ENCODE measurements at places on chromosomes 1 and 21. TPM values are rescaled to one million over a fixed set of nuclear protein-coding genes. Genes with fewer than 3 reads are reported as not detected.

CRYBG2 gene
- 1.8 TPM for total RNA-seq

OR2AK2 gene
- total RNA-seq, result 0.39 TPM

CYYR1 gene
- not detected for total RNA-seq

- H3K27me3 ChIP-seq, result peaks cover 13% of the 10 kb centered on the region
- DNase-seq, result peak; percentile 77
- no peak within 1 kb of the TSS for H3K27ac ChIP-seq
- no peaks in the 10 kb centered on the region for H3K36me3 ChIP-seq
- H3K4me3 ChIP-seq, result peak within 1 kb of the TSS; percentile 33
These were observed at the start of gene PADI2 for GRCh38 chr1:17119076-17119772. PADI2 (minus strand) TSS chr1:17119451; CDS start chr1:17119371, 80 bp downstream.

- no peaks in the 10 kb centered on the region for H3K36me3 ChIP-seq
- no peaks in the 10 kb centered on the region for H3K27me3 ChIP-seq
- no peaks in the 10 kb centered on the region for H3K4me1 ChIP-seq
- H3K27ac ChIP-seq, result no peak overlapping the region
- H3K4me3 ChIP-seq, result no peak overlapping the region
These were observed 639.7 kb upstream of the USP24 start for GRCh38 chr1:55854911-55855310.

DNA sequence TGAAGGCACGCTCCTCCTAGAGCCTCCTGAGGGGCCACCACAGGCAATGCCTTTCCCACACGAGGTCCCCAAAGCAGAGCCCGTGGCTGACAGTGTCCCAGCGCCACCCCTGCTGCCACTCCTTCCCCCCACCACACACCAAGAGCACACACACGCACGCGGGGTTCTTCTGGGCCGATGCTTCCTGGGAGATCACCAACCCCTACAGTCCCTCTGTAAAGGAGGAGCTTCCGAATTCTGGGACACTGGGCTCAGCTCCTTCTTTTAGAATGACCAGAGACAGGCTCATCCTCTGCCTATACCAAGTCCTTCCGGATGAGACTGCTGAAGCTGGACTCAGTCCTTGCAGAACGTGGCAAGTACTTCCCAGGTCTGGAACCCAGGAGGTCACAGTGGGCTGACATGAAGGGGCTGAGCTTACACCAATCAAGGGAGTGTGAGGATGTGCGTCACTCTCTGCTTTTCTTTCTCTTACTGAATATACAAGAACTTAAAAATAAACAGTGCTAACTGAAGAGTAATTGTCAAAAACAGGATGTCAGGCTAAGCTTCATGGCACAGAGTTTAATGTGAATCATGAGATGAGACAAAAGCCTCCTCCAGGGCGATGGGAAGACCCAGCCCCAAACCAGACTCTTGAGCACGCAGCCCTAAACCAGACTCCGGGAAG is 12.7 kb downstream of the SSU72 start:
- no peak overlapping the region for H3K27ac ChIP-seq
- H3K27me3 ChIP-seq, result no peaks in the 10 kb centered on the region
- H3K4me1 ChIP-seq, result peaks cover under 1% of the 10 kb centered on the region
- no peaks in the 10 kb centered on the region for H3K36me3 ChIP-seq
- DNase-seq, result no peak
- no peak overlapping the region for H3K4me3 ChIP-seq

- peaks cover 33% of the 10 kb centered on the region for H3K4me1 ChIP-seq
- H3K36me3 ChIP-seq, result no peaks in the 10 kb centered on the region
- no peaks in the 10 kb centered on the region for H3K27me3 ChIP-seq
These were observed 10.3 kb downstream of the RNU1-2 start for GRCh38 chr1:16905868-16906702.

DNA sequence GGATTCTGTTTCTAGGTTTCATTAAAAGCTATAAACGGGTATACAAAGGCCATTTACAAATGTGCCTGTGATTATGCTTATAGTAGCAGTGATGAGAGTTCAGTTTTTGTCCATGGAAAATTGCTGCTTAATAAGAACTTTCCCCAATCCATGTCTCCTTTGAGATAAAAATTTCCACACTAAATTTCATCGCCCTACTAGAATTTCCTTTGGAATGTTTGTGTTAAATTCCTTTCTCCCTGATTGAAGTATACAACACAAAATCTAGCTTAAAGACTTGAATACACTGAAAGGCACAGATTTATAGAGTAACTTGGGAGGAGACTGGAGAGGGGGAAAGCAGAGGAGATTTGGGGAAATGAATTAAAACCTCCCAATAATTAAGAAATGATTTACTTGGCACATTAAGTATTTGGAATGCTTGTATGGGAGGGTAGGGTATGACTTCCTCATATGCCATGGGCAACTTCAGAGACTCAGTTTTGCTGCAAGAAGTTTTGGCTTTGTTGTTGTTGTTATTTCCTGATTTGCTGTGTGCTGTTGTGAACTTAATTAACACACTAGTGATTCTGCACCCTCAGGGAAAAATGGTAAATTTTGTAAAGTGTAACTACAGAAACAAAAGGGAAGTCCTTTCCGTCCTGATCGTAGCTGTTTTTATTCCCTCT is 157.6 kb upstream of the LMO4 start:
- H3K36me3 ChIP-seq, result no peaks in the 10 kb centered on the region
- H3K27ac ChIP-seq, result no peak overlapping the region
- no peak for DNase-seq
- H3K4me3 ChIP-seq, result no peak overlapping the region

DNA sequence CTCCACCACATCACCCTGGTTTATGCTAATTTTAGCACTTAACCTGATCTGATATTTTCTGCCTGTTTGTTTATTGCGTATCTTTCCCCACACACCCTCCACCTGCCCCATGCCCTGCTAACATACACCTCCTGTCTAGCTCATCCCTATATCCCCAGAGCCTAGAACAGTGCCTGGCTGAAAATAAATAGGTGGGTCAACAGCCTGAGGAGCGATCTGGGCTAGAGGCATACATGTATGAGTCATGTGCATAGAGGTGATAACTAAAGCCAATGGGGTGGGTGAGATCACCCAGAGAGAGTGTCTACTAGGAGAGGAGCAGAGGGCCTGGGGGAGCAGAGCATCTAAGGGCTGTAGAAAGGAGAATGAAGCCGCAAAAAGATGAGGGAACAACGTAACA is 2.7 kb downstream of the HTR1D start:
- no peaks in the 10 kb centered on the region for H3K36me3 ChIP-seq
- H3K4me1 ChIP-seq, result peaks cover 11% of the 10 kb centered on the region
- no peak overlapping the region for H3K27ac ChIP-seq

DNA sequence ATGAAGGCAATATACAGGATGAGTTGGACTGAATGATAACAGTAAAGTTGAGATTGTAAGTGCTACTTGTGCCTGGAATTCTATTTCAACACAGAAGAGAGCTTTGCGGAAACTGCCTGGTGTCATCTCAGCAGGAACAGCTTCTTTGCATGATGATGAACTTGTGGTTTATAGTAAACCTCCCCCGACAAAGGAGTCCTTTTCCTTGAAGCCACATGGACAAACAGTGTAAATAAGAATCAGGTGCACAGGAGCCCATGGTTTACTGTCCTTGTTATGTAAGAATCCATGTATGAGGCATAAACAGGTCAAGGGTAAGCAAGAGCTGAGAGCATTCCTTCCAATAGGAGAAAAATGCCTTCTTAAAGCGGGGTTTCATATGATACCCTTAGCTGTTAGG is 66.2 kb downstream of the PCNX2 start:
- H3K4me3 ChIP-seq, result no peak overlapping the region
- H3K4me1 ChIP-seq, result no peaks in the 10 kb centered on the region
- no peaks in the 10 kb centered on the region for H3K36me3 ChIP-seq
- H3K27ac ChIP-seq, result no peak overlapping the region
- no peak for DNase-seq
- no peaks in the 10 kb centered on the region for H3K27me3 ChIP-seq

GRCh38 chr21:21466752-21467151 is 468.5 kb downstream of the NCAM2 start:
- no peaks in the 10 kb centered on the region for H3K36me3 ChIP-seq
- no peak for DNase-seq
- H3K27ac ChIP-seq, result no peak overlapping the region
- H3K4me1 ChIP-seq, result no peaks in the 10 kb centered on the region

Data from B cell (primary cell).